NCI-H2081 treated with DMSO at 0.1 percent for 48 hours (cell line): ENCODE measurements at places on chromosomes 12 and 14.

- DNase-seq, result no peak
Measured at GRCh38 chr14:96486705-96487104, 15.5 kb upstream of the PAPOLA start.

DNA sequence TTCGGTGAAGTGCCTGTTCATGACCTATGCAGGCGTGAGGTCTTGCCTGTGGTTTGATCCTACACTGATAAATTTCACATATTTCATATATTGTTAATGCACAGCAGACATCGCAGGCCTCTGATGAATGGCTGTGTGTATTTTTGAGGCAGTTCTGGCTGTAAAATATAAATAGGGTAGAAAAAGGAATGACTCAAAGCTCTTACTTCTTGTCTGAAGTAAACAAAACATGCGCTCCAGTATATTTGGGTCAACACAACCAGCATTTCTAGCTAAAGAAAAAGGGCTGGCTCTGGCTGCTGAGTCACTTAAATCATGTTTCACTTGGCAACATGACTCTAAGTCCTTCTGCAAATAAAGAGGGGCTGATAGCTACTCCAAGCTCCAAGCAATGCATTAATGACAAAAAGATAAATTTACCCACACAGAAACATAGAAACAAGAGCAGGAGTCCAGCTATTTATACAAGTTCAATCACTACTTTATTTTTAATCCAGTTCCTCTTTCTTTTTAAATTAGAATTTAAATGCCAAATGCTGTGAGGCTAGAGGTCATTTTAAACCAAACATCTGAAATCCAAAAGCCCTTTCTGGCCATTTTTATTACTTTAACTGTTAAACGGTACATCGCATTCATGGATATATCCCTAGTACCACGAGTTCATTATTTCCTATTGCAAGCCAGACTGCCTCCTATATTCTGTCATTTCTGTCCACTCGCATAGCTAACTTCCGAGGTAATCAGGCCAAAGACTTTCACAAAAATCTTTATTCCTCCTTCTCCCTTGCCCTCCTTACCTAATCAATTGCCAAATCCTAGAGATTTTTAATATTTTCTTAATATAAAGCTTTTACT, 54.3 kb upstream of the TMCC3 start:
- DNase-seq, result no peak

GRCh38 chr12:3614806-3615466, 123.9 kb downstream of the PRMT8 start:
- DNase-seq, result no peak

DNA sequence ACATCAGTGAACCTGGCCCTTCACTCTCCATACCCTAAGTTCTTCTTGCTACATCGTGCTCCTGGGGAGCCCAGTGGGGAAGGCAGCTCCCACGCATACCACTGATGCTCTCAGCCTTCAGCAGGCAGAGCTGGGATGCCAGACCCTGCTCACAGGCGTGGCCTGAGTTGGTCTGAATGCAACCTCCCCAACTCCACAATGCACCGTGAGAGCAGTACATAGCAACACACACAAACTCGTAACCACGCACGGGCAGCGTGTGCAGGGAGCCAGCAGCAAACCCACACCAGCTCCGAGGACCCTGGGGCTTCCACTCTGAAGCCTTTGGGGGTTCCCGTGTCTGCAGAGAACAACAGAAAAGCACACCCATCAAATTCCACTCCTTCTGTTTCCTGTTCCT, 37.3 kb downstream of the ANO2 start:
- DNase-seq, result no peak

DNA sequence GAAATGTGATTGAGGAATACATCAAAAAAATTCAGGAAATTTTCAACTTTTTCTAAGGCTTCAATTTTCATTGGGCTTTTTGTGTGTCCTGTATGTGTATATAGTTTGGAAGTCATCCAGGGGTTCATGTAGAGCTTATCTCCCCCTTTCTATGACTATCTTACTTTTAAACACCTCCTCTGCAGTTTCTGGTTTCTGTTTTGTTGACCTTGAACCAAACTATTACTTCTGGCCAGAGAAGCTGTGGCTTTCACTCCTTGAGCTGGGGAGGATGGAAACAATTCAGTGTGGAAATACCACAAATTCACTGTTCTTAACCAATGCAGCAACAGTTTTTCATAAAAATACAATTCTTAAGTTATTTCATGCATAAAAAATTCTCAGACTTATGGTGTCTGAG, 613.2 kb upstream of the SEL1L start:
- no peak for DNase-seq

GRCh38 chr12:28583701-28584261, 393.5 kb downstream of the CCDC91 start:
- DNase-seq, result no peak

DNA sequence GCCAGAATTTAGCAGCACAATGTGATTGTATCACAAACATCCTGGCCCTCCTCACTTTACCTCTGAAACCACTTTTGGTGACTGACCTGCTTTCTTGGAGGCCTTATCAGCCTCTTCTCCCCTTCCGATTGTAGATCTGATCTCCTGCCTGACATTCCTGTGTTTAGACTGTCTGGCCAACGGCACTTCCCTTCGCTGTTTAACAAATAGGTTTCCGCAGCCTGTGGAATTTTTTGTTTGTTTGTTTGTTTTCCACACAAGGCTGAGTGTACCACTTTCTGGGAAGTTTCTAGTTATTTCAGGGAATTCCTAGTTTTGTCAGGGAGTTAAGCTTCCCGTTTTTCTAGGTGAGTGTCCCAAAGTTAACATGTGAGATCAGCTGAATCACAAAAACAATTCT, 65.9 kb upstream of the CDKN3 start:
- no peak for DNase-seq

DNA sequence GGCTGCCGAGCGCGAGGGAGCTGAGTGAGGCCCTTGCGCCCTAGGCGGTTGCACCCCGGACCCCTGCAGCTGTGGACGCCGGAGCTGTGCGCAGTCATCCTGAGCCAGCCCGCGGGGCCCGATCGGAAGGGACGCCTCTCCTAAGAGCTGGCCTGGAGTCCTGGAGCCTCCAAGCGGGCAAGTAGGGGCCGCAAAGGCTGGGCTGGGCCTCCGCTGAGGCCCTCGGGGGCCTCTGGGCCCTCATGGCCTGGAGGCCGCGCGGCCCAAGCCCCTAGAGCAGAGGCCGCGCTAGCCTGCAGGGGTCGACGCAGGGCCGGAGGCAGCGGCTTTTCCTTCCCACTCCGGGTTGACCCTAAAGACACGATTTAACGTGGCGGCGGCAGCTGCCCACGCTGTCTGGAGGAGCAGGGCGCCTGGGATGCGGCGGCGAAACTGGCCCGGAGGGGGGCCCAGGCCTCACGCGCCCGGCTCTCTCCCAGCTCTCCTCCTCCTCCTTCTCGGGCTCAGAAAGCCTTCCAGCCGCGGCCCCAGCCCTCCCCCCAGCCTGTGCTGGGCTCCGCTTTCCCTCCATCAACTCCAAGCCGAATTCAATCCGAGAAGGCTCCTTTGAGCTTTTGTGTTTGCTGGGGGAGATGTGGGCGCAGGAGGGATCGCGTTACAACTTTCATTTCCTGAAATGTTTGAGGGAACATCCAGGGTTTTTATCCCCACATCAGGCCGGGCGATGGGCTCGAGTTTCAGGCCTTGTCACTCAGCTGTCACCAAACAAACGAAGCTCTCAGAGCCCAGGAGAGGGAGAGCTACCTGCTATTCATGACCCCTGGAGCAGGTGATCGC, 11.6 kb downstream of the SIX1 start:
- no peak for DNase-seq

GRCh38 chr12:106600503-106600902, 17.7 kb downstream of the RFX4 start:
- no peak for DNase-seq

DNA sequence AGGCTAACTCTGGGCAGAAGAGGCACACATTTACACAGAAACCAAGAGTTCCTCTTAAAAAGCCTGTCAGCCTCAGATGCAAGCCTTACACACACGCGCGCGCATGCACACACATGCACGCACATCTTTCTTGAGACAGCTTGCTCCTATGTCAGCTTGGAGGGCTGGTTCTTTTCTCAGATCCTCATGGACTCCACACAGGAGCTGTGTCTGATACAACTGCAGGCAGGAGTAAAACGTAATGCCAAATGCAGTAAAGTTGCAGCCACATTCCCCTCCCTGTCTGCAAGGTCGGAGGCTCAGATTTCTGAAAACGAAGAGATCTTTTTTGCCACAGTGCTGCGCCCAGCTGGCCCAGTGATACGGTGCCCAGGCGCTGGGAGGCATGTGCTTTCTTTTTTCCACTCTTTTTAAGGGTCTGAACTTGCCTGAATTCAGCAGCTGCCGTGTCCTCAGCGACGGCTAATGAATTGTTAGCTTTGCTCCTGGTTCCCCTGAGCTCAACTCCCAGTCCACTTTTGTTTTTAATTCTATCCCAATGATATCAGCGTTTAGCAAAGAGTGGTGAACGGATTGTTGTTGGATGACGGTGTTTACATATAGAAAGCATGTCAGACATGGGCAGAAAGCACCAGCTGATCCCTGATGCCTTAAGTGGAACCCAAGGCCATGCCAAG, 72.9 kb upstream of the FOXN3 start:
- DNase-seq, result no peak

- DNase-seq, result no peak
Measured at GRCh38 chr14:64971943-64972791, at the start of gene RAB15. TSS of gene RAB15 (minus strand) at chr14:64972336. CDS start at chr14:64972076, 260 bp downstream.

DNA sequence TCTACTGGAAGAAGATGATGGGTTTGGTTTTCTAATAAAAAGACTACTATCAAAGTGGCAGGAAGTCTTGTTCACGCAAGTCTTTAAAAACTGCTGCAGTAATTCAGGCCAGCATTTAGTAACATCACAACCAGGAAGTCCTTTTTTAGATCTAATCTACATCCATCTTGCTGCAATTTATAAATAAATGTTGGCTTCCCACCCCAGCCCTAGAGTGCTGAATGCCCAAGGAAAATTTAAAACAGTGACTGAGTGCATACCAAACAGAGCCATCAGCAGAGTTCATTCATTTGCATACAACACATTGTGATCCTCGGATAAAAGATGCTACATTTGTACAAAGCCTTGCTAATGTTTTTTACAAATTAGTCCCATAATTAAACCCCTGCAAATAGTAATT, 72.1 kb downstream of the PHLDA1 start:
- no peak for DNase-seq

- DNase-seq, result no peak
Measured at GRCh38 chr12:119681728-119682638, 14.1 kb downstream of the PRKAB1 start.

DNA sequence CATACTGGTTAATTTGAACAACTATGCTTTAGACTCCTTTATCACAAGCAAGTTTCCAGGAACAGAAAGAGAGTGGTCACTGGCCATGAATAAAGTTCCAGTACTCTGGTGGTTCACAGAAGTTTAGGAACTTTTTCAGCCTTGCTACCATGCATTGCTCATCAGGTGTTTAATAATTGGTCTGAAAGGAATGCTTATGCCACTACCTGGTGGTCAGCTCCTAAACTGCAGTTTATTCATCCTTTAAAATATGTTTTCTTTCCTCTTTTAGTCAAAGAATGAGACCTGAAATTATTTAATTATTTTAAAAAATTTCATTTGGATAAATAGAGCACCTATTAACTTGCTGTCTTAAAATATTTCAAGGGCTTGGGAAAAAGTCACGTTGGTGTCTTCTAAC, 260.1 kb upstream of the OR4E1 start:
- no peak for DNase-seq

- DNase-seq, result no peak
Measured at GRCh38 chr12:46830731-46831334, 5.0 kb upstream of the SLC38A4 start.

- no peak for DNase-seq
Measured at GRCh38 chr12:78088391-78088832, 257.7 kb downstream of the NAV3 start.

GRCh38 chr12:92085040-92085735, 60.5 kb downstream of the BTG1 start:
- no peak for DNase-seq

- DNase-seq, result no peak
Measured at GRCh38 chr14:103696070-103696402, 19.2 kb downstream of the XRCC3 start.

DNA sequence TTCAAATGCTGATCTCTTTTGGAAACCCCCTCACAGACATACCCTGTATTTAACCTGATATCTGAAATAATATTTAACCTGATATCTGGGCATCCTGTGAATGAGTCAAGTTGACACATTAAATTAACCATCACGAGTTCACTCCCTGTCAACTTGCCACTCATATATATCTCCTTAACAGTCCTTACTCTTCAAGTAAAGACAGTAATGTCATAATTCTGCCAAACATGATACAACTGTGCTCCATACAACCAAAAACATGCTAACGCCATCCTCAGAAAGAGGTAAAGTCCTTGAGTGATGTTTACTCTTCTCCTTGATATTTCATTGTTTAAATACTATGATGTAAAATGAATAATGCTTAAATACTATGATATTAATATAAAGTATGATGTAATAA, 105.0 kb downstream of the PLCZ1 start:
- DNase-seq, result no peak

GRCh38 chr12:12380949-12381593, 24.2 kb downstream of the BORCS5 start:
- DNase-seq, result no peak

DNA sequence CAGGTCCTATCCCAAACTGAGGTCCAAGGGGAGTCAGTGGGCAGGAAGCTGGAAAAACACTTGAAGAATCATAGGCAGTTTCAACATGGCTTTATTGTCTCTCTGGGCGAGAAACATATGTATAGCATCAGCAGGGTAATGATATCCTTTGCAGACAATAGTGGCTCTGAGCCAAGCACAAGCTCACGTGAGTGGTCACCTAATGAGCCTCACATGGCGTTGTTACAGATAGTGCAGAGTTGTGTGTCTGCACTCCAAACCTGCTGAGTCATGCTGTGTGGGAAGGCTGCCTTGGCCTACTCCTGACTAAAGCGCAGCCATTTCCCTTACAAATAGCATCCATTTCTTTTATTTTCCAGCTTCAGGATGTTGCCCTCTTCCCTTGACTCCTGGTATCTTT, 105.2 kb upstream of the SYT1 start:
- no peak for DNase-seq

GRCh38 chr12:3200814-3201233, 123.6 kb downstream of the TSPAN9 start:
- DNase-seq, result no peak

DNA sequence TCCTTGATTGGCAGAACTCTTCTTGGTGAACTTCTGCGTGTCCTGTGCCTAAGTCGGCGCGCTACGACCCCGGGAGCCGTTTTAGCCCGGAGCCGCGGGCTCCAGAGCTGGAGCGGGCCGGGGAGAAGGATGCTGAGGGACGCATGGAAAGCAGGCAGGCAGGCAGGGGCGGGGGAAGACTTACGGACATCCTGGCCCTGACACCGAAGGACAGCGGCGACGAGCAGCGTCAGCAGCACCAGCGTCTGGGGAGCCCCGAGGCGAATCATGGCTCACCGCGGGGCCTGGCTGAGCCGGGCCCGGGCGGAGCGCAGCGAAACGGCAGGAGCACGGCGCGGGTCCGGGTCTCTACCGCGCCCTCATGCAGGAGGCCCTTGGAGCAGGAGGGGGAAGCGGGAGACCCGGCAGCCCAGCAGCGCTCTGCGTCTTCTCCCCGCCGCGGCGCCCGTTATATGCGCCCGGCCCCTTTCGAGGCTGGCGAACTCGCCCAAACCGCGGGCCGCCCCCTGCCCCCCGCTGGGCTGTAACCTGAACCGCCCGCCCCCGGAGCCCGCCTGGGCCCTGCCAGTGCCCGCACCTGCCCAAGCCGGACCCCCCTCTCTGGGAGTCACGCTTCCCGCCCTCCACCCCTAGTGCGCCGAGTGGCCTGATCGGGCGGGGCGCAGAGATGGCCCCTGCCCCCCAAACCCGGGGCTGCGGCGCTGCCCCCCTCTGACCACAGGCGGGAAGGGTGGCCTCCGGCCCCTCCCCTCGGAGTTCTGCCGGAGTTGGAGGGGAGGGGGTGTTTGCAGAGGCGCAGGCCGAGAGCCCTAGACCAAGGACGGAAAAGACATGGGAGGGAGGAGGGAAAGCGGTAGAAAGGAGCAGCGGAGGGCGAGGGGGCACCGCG, at the start of gene COL2A1:
COL2A1 (minus strand) TSS at position 424 of the 889 bp plus-strand sequence; CDS start at position 269, 155 bp downstream.
- DNase-seq, result no peak
